ENCODE measurements at places on chromosomes 13 and 19. TPM values are rescaled to one million over a fixed set of nuclear protein-coding genes. Genes with fewer than 3 reads are reported as not detected.
A peak's percentile ranks its signal among the peaks of the same experiment; 100 is the strongest.

GRCh38 chr19:54379187-54379678 is 14.5 kb upstream of the LAIR1 start:
- H3K27me3 ChIP-seq = no peaks in the 10 kb centered on the region
- no peak overlapping the region for H3K27ac ChIP-seq
- DNase-seq = no peak
- no peaks in the 10 kb centered on the region for H3K36me3 ChIP-seq

MCEMP1 gene
- not detected for total RNA-seq

- no peaks in the 10 kb centered on the region for H3K36me3 ChIP-seq
- DNase-seq = no peak
Observed at GRCh38 chr13:72505376-72505775, 222.1 kb downstream of the MZT1 start.

GRCh38 chr13:103031332-103031873 is 34.8 kb downstream of the SLC10A2 start:
- H3K4me3 ChIP-seq = no peak overlapping the region
- no peak overlapping the region for H3K27ac ChIP-seq
- H3K4me1 ChIP-seq = no peaks in the 10 kb centered on the region
- H3K36me3 ChIP-seq = no peaks in the 10 kb centered on the region

DNA sequence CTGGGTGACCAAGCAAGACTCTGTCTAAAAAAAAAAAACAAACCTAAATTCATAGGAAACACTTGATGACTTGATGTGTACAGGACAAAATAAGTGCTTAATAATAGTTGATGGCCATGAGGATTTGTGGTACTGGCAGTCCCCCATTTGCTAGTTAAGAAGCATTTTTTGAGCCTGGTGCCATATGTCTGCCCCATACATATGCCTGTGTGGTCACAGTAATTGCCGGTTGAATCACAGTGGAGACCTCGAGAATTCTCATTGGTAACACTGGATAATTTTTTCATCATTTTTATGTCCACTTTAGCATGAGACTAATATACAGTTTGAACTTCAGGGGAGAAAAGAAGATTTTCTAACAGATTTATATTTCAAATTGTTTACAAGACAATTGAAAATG is 79.2 kb downstream of the LRCH1 start:
- H3K4me3 ChIP-seq = no peak overlapping the region
- no peaks in the 10 kb centered on the region for H3K36me3 ChIP-seq
- no peaks in the 10 kb centered on the region for H3K4me1 ChIP-seq

DNA sequence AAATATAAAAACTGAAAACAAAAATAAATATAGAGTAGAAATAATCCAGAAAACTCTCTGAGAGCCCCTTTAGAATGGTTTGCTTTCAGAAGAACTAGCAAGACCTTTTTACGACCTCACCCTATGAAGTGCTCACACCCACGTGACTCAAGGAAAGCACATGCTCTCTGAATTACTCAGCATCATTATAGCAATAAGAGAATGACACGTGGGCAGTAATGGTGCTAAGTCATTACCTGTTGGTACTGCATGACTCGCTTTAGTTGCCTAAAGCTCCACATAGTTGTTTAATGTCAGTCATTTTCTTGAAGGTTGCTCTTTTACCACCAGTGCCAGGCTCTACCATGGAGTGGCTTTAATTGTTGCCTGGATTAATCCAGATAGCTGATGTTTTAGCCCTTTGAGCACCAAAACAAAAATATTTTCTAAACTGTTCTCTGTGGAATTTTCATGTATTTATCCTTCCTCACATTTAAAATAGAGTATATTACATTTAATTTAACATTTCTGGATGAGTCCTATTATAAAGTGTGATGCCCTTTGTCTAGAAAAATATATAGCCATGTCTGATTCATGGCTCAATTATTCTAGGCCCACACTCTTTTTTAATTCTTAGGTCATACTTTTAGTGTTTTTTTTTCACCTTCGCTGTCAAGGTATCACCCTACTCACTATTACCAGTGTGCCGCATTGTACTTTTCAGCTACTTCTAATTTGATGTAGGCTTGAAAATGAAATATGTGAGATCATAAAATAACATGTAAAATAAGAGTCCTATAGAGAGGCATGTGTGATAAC is 56.8 kb downstream of the THSD1 start:
- no peaks in the 10 kb centered on the region for H3K4me1 ChIP-seq
- H3K36me3 ChIP-seq = no peaks in the 10 kb centered on the region
- H3K4me3 ChIP-seq = no peak overlapping the region
- no peak overlapping the region for H3K27ac ChIP-seq
- no peaks in the 10 kb centered on the region for H3K27me3 ChIP-seq

CLDN10 gene
- total RNA-seq = 0.27 TPM

DNA sequence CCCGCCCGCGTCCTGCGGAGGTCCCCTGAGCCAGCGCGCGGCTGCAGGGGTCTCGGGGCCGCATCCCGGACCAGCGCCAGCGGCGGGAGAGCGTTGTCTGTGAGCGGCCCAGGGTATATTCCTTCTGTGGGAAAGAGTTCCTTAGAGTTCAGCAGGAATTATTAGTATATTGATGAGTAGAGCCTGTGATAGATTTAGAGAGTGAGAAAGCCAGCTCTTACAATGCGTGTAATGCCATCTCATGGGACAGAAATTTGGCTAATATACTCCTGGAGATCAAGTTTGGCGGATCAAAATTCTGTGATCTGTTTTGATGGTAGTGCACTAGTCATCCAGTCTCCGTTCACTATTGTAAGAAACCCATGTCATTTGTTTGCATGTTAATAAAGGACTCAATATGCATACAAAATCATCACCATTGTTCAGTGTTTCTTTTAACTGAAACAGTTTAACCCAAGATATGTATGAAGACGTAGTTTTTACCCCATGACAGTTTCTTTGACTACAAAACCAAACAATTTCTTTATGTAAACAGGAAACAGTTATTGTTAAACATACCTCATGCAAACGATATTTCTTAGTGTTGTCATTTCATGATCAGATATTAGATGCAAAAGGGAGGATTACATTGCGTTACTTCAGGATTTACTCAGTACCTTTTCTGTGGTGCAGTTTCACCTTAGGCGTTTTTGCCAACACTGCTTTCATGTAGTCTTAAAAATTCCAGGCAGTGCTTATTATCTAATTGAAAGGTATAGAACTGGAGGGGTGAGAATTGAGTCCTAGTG is 9.9 kb downstream of the TNFRSF19 start:
- peaks cover 16% of the 10 kb centered on the region for H3K27me3 ChIP-seq
- peak overlapping the region; percentile 79 for H3K4me3 ChIP-seq
- no peaks in the 10 kb centered on the region for H3K36me3 ChIP-seq
- no peak for DNase-seq
- no peak overlapping the region for H3K27ac ChIP-seq
- no peaks in the 10 kb centered on the region for H3K4me1 ChIP-seq

ADGRE2 gene
- 1.8 TPM for total RNA-seq

PGLYRP1 gene
- total RNA-seq = not detected

GRCh38 chr19:50417111-50418081 is 1.3 kb upstream of the SPIB start:
- peaks cover 25% of the 10 kb centered on the region for H3K27me3 ChIP-seq
- H3K36me3 ChIP-seq = no peaks in the 10 kb centered on the region
- no peak overlapping the region for H3K4me3 ChIP-seq
- peaks cover 5% of the 10 kb centered on the region for H3K4me1 ChIP-seq
- H3K27ac ChIP-seq = no peak overlapping the region

- H3K27me3 ChIP-seq = no peaks in the 10 kb centered on the region
- H3K4me3 ChIP-seq = no peak overlapping the region
- no peaks in the 10 kb centered on the region for H3K36me3 ChIP-seq
Observed at GRCh38 chr13:27193496-27193895, 21.9 kb upstream of the USP12 start.

SPTBN4 gene
- total RNA-seq = 0.29 TPM

- H3K27ac ChIP-seq = no peak overlapping the region
- no peak overlapping the region for H3K4me3 ChIP-seq
- H3K4me1 ChIP-seq = no peaks in the 10 kb centered on the region
Observed at GRCh38 chr19:14300303-14300702, 80.9 kb upstream of the ADGRE5 start.

DNA sequence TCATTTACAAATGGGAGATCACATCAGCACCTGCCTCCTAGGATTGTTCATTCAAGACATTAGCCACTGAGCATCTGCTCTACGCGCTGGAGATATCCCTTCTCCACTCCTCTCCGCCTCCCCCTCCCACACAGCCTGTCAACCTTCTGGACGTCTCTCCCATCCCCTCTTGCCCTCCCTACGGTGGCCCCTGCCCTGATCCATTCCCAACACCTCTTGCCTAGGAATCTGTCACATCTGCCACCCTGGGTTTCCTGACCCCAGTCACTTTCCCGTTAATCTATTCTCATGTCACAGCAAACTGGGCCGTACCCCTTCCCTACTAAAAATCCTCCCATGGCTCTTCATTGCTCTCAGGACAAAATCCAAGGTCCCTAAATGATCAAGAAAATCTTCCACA is 10.3 kb downstream of the DYRK1B start:
- no peaks in the 10 kb centered on the region for H3K27me3 ChIP-seq
- H3K36me3 ChIP-seq = no peaks in the 10 kb centered on the region
- H3K27ac ChIP-seq = no peak overlapping the region

NUFIP1 gene
- total RNA-seq = 4.0 TPM

GRCh38 chr13:40319699-40320579 is 346.5 kb downstream of the FOXO1 start:
- no peaks in the 10 kb centered on the region for H3K27me3 ChIP-seq
- no peaks in the 10 kb centered on the region for H3K4me1 ChIP-seq
- no peak overlapping the region for H3K27ac ChIP-seq
- no peak overlapping the region for H3K4me3 ChIP-seq
- H3K36me3 ChIP-seq = no peaks in the 10 kb centered on the region

GRCh38 chr19:18843960-18844359 is 12.2 kb downstream of the UPF1 start:
- peaks cover 4% of the 10 kb centered on the region for H3K36me3 ChIP-seq
- peaks cover 18% of the 10 kb centered on the region for H3K4me1 ChIP-seq
- no peak for DNase-seq
- H3K27ac ChIP-seq = no peak overlapping the region

GRCh38 chr13:112891477-112892401 is 77.3 kb upstream of the MCF2L start:
- no peaks in the 10 kb centered on the region for H3K36me3 ChIP-seq
- no peak overlapping the region for H3K27ac ChIP-seq
- peaks cover 12% of the 10 kb centered on the region for H3K27me3 ChIP-seq
- peaks cover 17% of the 10 kb centered on the region for H3K4me1 ChIP-seq

DNA sequence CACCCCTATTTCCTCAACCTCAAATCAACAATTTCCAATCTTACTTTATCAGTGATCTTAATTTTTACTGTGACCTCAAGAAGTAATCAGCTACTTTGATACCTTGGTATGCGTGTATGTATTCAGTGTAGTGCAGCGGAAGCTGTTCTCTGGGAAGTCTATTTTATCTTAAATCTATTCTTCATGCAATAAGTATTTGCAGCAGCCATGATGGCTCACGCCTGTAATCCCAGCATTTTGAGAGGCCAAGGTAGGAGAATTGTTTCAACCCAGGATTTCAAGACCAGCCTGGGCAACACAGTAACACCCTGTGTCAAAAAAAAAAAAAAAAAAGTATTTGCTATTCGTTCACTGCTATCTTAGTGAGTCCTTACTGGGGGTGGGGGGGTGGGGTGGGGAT is 6.5 kb downstream of the SLC25A30 start:
- no peak overlapping the region for H3K27ac ChIP-seq
- no peak for DNase-seq
- no peak overlapping the region for H3K4me3 ChIP-seq
- H3K4me1 ChIP-seq = no peaks in the 10 kb centered on the region
- H3K27me3 ChIP-seq = no peaks in the 10 kb centered on the region

PROSER1 gene
- 45.8 TPM for total RNA-seq

GRCh38 chr13:30340331-30341250 is 33.2 kb upstream of the KATNAL1 start:
- H3K27me3 ChIP-seq = no peaks in the 10 kb centered on the region
- H3K4me1 ChIP-seq = no peaks in the 10 kb centered on the region
- no peak overlapping the region for H3K4me3 ChIP-seq
- no peaks in the 10 kb centered on the region for H3K36me3 ChIP-seq
- H3K27ac ChIP-seq = no peak overlapping the region
- peak; percentile 34 for DNase-seq

SIGLEC14 gene
- total RNA-seq = 1.5 TPM

C5AR1 gene
- total RNA-seq = 11.5 TPM

- H3K36me3 ChIP-seq = no peaks in the 10 kb centered on the region
- H3K4me1 ChIP-seq = no peaks in the 10 kb centered on the region
- no peak overlapping the region for H3K27ac ChIP-seq
- H3K27me3 ChIP-seq = no peaks in the 10 kb centered on the region
- no peak for DNase-seq
Observed at GRCh38 chr19:46217476-46217875, 12.1 kb upstream of the IGFL1 start.

- no peaks in the 10 kb centered on the region for H3K27me3 ChIP-seq
- no peak overlapping the region for H3K27ac ChIP-seq
- H3K4me1 ChIP-seq = no peaks in the 10 kb centered on the region
- no peaks in the 10 kb centered on the region for H3K36me3 ChIP-seq
- H3K4me3 ChIP-seq = no peak overlapping the region
Observed at GRCh38 chr13:77563111-77563510, 27.6 kb downstream of the SCEL start.

DNA sequence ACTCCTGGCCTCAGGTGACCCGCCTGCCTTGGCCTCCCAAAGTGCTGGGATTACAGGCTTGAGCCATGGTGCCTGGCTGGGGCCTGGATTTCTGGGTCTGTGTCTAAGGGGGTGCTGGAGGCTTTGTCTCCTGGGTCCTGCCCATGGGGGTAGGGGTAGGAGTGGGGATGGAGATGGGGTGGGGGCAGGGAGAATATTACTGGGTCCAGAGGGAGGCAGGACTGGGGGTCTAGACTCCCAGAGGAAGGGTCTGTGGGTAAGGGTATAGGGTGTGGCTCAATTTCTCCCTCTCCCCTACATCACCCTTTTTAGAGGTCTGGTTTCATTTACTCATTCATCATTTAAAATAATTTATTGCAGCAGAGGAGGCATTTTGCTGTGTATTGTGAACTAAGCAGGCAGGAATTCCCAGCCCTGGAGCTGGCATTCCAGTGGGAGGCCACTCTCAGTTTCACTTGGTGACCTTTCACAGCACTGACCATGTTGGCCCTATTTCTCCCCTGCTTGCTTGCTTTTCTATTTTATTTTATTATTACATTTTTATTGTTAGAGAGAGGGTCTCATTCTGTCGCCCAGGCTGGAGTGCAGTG is 810 bp upstream of the NFKBID start:
- H3K36me3 ChIP-seq = no peaks in the 10 kb centered on the region
- peak overlapping the region; percentile 46 for H3K4me3 ChIP-seq
- H3K27me3 ChIP-seq = no peaks in the 10 kb centered on the region
- peaks cover 3% of the 10 kb centered on the region for H3K4me1 ChIP-seq
- H3K27ac ChIP-seq = peak overlapping the region; percentile 89
- DNase-seq = no peak

DNA sequence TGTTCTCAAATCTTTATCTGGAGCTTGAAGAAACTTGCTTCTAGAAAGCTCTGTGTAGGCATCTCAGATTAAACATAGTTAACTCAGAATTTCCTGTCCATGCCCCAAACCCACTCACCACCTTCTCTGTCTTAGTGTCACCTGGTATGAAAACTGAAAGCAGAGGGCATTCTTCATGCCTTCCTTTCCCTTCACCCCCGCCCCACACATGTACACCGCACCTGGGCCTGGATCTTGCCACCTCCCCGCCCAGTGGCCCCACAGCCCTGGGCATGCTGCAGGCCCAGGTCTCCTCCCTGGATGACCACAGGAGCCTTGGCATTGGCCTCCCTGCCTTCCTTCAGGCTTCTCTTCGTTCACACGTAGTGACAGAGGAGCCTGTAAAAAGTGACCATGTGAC is 15.8 kb downstream of the CFAP97D2 start:
- H3K36me3 ChIP-seq = no peaks in the 10 kb centered on the region
- DNase-seq = no peak
- H3K27ac ChIP-seq = no peak overlapping the region
- no peaks in the 10 kb centered on the region for H3K4me1 ChIP-seq
- no peak overlapping the region for H3K4me3 ChIP-seq

STX10 gene
- 78.2 TPM for total RNA-seq

- H3K27me3 ChIP-seq = no peaks in the 10 kb centered on the region
- H3K27ac ChIP-seq = no peak overlapping the region
- H3K4me3 ChIP-seq = no peak overlapping the region
- DNase-seq = no peak
- H3K4me1 ChIP-seq = no peaks in the 10 kb centered on the region
- no peaks in the 10 kb centered on the region for H3K36me3 ChIP-seq
Observed at GRCh38 chr19:55703790-55704215, 28.8 kb downstream of the EPN1 start.

All from colonic mucosa (tissue), 4 donors.